ENCODE measurements at places on chromosomes 1 and 21.

GRCh38 chr1:48683839-48684238, 92.9 kb downstream of the BEND5 start:
- DNase-seq, result no peak

- no peak for DNase-seq
Measured at GRCh38 chr1:77834771-77835334, 53.6 kb upstream of the NEXN start.

- DNase-seq, result no peak
Measured at GRCh38 chr1:1567152-1567875, 7.3 kb downstream of the SSU72 start.

DNA sequence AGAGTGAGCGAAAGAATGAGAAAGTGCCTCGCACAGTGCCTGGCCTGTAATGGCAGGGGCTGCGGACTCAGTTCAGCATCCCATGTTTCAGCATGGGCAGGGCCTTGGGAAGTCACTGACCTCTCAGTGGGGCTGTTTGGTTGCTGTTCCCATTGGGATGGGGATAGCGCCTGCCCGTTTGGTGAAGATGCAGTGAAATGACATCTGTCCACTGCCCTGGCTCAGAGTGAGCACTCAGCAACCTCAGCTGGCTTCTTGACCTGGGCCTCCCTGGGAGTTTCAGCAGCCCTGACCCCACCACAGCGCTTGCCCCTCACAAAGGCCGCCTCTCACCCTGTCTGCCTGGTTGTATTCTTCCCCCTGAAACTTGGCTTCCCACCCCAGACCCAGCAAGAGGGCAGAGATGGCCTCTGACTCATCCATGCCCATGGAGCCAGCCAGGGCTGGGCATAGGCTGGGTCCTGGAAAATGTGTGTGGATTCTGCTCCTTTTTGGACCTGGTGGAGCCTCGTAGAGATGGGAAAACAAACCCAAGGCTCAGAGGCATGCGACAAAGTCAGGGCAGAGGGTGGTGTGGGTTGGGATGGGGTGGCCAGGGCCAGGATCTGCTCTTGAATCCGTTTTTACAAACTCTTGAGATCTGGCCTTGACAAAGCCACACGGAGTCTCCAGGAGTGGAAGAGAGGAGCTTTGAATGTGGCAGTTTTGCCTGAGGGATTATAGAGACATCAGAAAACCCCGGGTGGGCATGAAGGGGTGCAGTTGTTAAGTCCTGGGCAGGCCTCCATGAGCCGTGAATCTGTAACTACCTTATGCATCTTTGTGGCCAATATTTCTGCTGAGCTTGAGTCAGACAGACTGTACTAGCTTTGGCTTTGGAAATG, 1.2 kb downstream of the XKR8 start:
- no peak for DNase-seq

GRCh38 chr1:5757187-5757805, 234.9 kb downstream of the NPHP4 start:
- no peak for DNase-seq

DNA sequence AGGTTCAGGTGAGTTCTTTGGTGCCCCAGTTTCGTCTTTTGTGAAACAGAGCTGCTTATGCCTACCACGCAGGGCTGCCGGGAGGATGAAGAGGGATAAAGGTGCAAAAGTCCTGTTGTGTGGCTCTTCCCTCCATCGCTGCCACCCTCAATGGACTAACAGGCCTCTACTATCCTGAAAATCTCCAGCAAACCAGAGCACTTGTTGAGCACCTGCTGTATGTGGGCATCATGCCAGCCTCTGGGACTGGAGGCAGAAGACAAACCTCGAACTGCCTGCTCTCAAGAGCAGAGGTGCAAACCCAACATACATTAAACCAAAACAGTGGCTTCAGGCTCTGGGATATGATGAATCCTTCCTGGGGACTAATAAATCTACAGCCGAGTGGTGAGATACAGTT, 174.1 kb downstream of the ACTL8 start:
- no peak for DNase-seq

DNA sequence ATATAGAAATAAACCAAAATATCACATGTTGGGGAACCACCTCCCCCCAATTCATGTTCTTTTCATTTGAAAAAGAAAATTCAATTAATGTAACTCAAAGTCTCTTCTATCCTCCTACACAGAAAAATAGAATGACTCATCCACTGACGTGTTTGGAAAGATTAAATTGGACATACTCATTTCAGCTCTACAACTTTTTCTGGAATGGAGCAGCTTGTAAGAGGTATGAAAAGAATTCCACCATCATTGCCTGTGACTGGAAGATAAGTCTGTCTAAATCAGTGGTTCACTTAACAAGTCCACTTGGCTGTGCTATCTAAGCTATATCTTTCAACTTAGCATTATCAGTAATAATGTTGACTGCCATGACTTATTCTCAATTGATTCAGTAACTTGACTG, 702.3 kb downstream of the BRINP3 start:
- no peak for DNase-seq

DNA sequence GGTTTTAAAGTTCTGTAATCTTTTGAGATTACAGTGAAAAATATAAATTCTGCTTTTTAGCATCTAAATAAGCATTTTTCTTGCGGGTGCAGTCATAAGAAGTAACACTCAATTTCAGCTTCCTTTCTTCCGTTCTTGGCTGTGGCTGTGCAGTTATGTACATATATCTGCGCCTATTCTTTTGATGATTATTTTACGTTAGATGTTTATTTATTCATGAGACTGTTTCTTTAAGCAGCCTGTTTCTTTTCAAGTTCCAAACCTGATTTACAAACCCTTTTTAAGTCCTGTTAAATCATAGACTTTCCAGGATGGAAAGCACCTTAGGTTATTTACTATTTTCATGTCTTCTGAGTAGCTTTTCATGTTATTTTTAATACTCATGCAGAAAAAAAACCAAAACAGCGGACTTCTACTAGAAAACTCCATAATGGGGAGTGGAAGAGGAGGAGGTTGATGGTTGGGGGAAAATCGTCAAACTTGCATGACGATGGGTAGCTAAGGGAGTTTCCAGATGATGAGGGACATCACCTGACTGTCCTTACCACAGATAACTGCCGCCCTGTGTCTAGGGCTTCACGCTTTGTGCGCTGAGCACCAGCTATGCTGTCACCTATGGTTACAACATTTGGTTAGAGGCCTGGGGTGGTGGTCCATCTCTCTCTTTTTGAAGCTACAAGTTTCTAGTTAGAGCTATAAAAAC, 2.6 kb downstream of the PRDM2 start:
- peak; percentile 24 for DNase-seq

DNA sequence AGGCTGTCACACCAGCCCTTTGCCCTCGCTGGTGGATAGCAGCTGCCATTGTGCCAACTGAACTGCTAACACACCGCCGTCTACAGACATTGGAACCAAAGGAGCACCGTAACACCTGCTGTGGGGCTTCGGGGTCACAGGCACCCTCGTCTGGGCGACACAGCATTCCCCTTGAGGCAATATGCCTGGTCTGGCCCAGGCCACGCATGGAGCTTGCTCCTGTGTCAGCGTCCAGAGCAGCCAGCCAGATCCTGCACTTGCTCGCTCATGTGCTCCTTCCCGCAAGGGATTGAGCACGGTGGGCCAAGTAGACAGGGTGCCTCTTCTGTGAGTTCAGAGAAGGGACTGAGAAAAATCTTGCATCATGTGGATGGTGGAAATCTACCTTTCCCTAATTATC, 314.6 kb upstream of the PLD5 start:
- no peak for DNase-seq

DNA sequence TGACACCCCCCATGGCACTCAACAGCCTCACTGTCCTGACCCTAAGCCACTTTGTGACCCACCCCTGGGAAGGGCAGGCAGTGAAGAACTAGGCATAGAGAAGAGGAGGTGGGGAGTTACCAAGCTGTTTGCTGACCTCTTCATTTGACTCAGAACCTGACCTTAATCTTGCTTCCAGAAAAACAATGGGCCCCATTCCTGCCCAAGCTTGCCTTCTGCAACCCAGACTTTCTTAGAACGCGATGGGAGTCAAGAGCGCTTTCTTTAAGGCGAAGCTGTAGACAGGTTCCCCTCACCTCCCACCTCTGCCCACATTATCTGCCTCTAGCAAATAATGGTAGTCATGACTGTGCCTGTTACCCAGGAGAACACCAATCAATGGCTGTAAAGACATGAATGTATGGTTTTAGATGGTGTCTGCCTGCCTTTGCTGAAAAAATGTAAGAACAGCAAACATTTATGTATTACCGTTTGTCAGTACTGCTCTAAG, 8.2 kb upstream of the CBR3 start:
- no peak for DNase-seq

GRCh38 chr1:63651161-63651701, 58.0 kb downstream of the PGM1 start:
- no peak for DNase-seq

GRCh38 chr21:30468900-30469714, 11.1 kb downstream of the KRTAP19-1 start:
- no peak for DNase-seq

DNA sequence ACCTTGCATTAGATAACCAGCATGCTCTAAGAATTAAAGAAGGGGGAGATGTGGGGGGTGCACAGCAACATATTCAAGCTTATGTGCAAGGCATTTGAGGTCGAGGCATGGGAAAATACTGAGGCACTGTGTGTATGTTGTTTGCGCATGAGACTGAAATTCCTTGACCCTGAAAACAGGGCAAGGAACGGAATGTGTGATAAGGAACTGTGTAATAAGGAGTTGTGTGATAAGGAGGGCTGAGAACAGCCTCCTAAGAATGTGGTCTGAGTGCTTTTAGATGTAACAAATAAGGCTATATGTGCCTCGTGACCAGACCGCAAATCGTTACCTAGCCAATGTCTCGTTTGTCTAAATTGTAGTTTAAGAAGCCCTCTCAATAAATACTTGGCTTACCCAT, 26.5 kb upstream of the ITLN1 start:
- DNase-seq, result no peak

GRCh38 chr1:15192916-15193550, 39.5 kb downstream of the TMEM51 start:
- no peak for DNase-seq

DNA sequence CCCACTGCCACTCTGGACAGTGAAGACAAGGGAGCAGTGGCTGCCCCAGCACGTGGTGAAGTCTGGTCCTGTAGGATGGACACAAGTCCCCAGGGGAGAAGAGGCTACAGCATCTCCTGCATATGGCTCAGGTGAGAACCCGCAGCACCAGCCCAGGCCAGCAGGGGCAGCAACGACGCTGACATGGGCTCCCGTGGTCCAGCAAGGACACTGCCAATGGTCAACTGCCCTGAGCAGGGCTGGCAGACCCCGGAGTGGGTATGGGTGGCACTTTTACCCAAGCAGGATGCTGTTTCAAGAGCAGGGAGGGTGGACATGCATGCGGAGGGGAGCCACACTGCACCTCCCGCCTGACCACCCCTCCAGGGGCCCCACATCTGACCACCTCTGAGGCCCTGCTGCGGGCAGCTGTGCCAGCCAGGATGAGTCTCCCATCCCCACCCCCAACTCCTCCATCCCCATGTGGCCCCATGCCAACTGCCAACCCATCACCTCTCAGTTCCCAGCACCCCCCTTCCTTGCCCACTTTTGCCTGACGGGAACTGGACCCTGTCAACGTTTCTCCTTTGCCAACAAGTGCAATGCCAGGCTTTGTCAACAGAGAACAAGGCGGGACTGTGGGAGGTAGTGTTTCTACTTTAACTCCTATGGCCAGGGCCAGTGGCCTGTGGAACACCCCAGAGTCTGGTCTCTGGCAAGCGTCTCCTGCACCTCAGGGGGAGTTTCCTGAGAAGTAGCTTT, 8.6 kb downstream of the MORN1 start:
- peak; percentile 24 for DNase-seq

GRCh38 chr1:242225767-242226573, 227.1 kb upstream of the MAP1LC3C start:
- no peak for DNase-seq

DNA sequence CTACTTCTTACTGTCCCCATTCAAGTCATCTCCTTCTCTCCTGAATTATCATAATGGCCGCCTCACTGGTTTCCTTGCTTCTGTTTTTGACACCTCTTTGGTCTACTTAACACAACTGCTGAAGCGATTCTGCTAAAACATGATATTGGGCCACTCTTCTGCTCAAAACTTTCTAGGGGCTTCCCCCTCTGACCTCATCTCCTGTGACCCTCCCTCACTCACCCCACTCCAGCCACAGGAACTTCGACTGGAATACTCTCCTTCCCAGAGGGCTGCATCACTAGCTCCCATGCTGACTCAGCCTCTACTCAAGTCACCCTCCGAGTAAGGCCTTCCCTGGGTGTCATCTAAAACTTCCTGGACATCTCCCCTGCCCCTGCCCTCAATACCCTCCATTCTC, 35.7 kb downstream of the NRIP1 start:
- no peak for DNase-seq

DNA sequence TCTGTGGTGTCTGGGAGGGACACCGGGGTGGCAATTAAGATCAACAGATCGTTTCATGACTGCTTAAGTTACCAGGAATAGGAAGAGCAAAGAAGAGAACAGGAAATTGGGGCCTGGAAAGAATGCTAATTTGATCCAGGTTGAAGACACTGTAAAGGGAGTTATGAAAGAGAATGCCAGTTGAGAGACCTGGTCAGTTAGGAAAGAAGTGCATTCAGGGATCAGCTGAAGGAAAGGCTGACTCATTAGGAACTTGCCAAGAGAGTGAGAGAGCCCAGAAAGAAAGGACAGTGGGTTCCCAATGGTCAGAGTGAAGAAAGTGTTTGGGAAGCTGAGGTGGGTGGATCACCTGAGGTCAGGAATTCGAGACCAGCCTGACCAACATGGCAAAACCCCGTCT, 119.6 kb downstream of the UBE2U start:
- no peak for DNase-seq

- no peak for DNase-seq
Measured at GRCh38 chr1:220139966-220140365, 46.0 kb downstream of the IARS2 start.

DNA sequence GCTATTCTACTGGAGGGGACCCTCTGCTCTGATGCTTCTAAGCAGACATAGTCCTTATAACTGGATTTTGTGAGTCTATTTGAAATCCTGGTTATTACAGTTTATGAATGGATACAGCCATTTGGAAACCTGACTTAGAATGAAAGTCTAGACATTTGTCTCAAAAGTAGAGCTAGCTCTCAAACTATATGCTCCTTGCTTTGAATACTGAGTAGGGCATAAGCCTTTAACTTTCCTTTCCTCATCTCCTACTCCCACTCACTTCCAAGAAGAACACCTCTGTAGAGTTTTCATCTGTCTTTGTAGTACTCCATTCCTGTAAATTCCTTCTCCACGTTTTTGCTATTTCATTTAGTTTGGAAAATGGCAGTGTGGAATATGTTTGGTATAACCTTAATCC, 9.0 kb upstream of the ARID1A start:
- no peak for DNase-seq

DNA sequence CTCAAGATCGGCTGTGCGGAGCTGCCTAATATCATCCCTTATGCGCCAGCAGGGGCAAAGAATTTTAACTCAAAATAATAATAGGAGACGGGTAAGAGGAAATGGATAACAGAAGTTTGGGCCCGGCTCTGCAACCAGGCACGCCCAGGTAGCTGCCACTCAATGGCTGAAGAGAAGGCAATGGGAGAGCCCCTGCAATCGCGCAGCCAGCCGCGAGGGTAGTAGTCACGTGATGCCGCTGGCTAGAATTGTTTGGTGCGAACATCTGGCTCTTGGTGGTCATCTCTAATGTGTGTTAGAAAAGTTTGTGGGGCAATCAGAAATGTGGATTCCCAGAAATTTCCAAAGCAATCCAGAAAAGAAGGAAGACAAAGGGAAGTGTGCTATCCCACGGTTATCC, 12.3 kb downstream of the BARHL2 start:
- DNase-seq, result no peak

Data from stimulated activated CD4-positive, alpha-beta T cell treated with anti-CD3 and anti-CD28 coated beads, Interleukin-12 subunit alpha, Interleukin-12 subunit beta, amount 100 ng/mL, for 4 hours (primary cell).